GM23338 (cell line): ENCODE measurements at places on chromosomes 16 and 17.

DNA sequence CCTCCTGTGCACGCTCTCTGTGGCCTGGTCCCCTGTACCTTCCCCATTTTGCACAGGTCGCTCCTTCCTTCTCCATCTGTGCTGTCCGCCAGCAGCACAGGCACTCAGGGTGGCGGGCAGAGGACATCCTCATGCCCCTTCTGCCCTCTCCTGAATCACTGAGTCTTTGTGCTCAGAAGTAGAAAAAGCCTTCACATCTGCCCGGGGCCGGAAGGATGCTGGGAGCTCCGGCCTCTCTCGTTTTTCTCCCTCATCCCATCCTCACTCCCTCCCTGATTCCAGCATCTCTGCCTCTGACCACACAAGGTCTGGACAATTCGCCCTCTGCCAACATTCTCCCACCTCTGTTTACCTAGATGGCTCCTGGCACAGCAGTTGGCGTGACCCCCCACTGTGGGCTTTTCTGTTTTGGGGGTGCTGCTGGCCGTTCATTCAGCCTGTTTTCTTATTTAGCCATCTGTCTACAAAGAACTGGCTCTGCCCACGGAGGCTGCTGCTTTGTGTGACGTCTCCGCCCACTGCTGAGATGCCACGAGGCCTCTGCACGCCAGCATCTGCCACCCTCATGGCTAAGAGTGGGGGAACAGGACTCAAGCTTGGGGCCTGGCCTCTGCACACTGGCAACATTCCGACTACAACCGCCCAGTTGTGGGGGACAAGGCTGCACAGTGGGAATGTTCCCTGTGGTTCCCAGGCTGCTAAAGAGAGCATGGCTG is 36.7 kb downstream of the SEC14L5 start:
- no peak for DNase-seq

GRCh38 chr16:49833085-49833484 is 22.8 kb downstream of the ZNF423 start:
- DNase-seq = peak; percentile 56

DNA sequence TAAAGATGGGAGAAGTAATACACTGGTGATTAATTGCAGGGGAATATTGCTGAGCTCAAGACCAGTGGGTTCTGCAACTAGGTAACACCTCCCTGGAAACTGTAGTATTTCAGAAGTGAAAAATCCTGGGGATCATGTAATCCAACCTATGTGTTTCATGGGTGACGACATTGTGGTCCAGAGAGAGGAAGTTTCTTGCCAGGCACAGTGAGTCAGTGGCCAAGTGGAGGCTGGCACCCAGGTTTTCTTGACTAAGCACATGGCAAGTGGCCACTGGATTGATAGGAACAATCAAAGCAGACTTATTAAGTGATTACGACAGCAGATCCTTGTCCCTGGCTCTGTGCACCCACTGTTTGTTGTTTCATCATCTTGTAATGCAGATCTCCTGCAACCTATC is 14.6 kb upstream of the CIITA start:
- no peak for DNase-seq

GRCh38 chr16:12781777-12782176 is 21.9 kb downstream of the CPPED1 start:
- no peak for DNase-seq

GRCh38 chr17:8375738-8376259 is 705 bp downstream of the KRABD2 start:
- DNase-seq = peak; percentile 60

GRCh38 chr16:19644877-19645276 is 73.2 kb downstream of the KNOP1 start:
- no peak for DNase-seq
